ENCODE measurements at places on chromosomes 1 and 21.

DNA sequence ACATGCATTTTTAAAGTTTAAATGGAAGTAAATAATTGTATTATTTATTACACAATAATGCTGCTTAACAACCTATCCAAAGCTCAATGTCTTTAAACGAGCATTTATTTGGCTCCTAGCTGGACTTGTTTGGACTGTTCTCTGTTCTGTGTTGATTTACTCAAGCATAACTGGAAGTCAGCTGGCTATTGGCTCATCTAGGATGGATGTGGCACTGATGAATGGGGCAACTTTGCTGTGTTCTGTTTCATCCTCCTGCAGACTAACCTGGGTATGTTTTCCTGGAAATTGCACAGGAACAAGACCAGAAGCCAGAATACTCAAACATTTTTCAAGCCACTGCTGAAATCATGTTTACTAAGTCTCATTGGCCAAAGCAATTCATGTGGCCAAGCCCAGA lies 70.8 kb upstream of the HSD17B7 start:
- DNase-seq: no peak

DNA sequence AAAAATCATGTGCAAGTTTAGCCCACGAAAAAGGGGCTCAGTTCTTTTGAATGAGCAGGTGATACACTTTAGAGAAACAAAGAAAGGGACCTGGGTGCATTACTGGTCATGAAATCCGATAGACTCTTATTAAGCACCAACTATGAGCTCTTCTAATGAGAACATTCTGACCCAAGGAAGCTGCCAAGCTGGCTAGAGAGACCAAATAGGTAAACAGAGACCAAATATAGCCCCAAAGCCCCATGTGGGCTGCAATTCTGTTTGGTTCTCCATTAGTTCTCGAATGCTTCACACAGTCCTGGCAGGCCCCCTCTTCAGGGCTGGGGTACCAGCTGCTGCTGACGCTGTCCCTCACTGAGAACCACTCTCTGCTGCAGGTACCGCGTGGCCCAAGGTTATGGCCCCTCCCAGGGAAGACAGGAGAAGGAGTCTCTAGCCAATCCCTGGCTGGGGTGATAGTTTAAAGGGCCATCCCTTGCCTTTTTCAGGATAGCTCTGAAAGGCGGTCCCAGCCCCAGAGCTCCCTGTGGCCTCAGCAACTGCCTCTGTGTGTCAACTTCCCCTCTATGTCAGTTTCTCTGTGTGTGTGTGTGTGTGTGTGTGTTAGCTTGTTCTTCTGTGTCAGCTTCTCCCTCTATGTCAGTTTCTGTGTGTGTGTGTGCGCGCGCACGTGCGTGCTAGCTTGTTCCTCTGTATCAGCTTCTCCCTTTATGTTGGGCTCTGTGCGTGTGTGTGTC lies 7.1 kb upstream of the UBXN10 start:
- no peak for DNase-seq

DNA sequence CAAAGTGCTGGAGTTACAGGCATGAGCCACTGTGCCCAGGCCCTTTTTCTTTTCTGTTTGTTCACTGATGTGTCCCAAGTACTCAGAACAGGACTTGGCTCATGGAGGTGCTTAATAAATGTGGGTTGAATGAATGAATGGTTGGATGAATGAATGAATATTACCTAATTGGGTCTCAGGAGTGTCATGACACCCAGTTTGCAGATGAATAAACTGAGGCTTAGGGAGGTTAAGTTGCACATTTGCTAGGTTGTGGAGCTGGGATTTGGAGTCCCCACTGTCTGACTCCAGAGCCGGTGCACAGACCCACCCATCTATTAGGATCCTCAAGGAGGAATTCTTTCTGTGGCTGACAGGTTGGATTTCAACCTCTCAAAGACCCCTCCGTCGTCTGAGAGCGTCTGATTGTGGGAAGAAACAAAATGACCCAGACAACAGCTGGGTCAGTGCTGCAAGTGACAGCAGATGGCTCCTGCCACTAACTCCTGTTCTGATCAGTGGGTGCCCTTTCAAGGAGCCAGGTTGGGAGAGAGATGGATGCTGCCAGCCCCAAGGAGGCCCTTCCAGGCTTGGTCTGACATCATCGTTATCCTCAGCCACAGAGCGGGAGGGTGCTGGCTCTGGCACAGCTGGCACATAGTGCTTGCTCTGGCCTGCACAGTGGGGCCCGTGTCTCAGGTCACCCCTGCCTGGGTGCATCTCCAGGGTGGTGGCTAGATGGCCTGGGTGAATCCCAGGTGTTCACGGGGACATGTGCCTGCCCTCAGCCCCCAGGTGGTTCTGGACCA lies 24.2 kb downstream of the ARHGEF10L start:
- no peak for DNase-seq

GRCh38 chr1:67169496-67169895 lies 3.2 kb downstream of the IL23R start:
- DNase-seq: no peak

GRCh38 chr1:38166461-38166860 lies 119.9 kb upstream of the POU3F1 start:
- no peak for DNase-seq
